ENCODE measurements at places on chromosomes 3 and 15. TPM values are rescaled to one million over a fixed set of nuclear protein-coding genes. Genes with fewer than 3 reads are reported as not detected.

Gene TERC
- total RNA-seq, result 0.94 TPM

Gene PLA2G4F
- not detected for total RNA-seq

Gene LDHAL6B
- total RNA-seq, result not detected

Gene AP4E1
- total RNA-seq, result 9.9 TPM

Gene FBXO40
- not detected for total RNA-seq

Gene ZNF770
- 47.7 TPM for total RNA-seq

Gene ITIH4
- 34.1 TPM for total RNA-seq

Gene CHRFAM7A
- 1.8 TPM for total RNA-seq

DNA sequence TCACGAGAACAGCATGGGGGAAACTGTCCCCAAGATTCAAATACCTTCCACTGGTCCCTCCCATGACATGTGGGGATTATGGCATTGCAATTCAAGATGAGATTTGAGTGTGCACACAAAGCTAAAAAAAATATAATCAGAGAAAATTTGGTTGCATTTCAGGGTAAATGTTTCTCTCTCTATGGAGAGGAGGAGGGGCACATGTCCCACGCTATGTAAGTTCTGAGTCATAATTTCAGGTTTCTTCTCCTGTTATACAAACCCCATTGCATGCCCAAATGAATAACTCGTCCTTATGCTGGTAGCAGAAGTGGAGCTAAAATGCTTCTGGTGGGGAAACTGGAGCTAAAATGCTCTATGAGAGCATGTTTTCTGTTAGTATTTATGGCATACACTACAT lies 209.7 kb upstream of the DCBLD2 start:
- DNase-seq, result no peak

DNA sequence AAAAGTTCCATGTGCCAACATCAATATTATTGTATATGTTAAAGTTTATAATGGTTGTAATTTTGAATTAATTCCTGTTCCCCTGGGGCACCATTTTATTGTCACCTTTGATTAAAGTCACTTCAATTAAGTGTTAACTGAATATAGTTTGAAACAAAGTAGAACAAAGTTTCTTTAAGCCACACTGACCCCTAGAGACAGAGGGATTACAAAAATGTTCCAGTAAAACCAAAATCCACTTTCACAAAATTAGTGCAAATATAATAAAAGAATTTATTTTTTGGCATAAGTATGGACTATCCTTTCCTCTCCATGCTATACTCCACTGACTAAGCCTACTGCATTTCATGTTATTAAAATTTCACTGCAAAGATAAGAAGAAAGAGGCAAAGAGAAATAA lies 123.9 kb downstream of the ZMAT3 start:
- DNase-seq, result no peak

- no peak for DNase-seq
These were observed 365.5 kb downstream of the SHQ1 start for GRCh38 chr3:72482589-72483321.

DNA sequence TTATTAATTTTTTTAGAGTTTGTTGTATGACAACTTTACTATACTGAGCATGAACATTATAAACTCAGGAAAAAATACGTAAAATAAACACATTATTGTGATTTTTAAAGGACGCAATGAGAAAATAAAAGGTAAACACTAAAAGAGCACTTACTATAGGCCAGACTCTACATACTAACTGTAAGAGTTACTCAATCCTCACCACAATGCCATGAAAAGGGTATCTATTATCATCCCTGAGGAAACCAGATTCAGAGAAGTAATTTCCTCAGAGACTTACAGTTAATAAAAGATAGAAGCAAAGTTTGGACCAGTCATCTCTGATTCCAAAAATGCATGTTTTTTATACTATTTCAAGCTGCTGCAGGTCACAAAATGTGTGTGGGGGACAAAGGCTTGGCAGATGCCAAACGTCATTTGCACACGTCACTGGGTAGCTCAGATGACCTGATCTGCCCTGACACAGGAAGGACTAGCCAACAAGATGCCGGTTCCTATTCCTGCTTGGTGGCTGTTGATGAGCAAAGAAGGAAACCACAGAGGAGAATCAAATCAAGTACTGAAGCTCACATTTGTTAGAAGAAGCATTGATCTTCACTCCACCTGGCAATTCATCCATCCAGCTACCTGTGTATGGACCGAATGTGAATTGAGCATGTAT lies 42.3 kb downstream of the KLHL6 start:
- peak; percentile 79 for DNase-seq

DNA sequence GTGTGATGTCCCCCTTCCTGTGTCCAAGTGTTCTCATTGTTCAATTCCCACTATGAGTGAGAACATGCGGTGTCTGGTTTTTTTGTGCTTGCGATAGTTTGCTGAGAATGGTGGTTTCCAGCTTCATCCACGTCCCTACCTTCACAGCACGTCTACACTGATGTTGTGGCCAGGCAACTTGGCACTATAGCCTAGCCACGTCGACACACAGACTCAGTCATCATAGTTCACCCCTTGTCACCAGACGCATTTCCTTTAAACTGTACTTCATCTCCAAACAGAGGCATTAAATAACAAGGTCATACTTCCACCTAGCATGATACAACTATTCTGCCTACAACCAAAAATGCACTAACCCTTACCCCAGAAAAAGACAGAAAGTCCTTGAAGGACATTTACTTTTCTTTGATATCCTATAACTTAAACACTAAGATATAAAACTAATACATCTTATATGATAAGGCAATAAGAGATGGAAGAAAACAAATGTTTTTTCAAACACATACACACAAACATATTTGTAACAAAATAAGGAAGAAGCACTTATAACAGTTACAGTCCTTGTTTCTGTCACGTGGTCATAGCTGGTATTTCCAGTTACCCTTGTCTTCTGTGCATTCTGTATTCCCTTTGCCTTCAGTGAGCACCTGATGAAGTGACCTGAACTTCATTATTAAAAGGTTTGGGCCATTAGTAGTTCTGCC lies 121.4 kb downstream of the KLF13 start:
- DNase-seq, result no peak

DNA sequence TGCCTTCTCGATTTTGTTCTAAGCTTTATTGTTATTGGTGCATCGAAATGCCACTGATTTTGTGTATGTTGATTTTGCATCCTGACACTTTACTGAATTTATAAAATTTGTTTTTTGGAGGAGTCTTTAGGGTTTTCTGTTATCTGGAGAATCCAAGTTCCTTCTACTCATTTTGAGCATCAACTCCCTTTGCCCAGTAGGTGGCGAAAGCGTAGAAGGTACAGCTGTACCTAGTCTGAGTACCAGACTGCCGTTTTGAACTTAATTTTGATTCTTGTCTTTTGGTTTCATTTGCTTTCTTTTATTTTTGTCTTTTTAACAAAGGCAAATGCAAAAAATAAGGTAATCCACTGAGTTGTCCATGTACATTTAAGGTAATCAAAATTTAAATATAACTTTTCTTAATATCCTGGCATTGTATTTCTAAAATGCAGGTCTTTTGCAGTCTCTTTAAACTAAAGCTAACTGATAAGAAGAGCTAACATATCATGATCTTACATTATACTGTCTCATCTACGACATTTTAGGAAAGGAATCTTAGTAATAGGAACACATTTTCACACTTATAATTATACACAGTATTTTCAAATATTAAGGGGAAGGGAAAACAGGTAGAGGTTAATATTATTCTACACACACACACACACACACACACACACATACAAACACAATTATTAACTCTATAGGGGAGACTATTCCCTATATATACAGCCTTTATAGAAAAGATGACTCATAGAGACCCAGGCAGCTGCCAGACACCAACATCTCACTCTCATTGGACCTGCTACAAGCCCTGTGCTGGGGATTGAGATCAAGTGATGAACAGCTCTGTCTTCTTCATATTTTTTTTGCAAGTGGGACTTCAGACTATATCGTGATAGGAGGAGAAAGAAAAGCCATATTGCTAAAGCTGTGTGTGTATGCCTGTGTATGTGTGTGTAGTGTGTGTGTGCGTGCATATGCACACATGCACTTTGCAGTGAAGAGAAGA lies 71.8 kb downstream of the SYNPR start:
- DNase-seq, result peak; percentile 5

- no peak for DNase-seq
These were observed 24.0 kb downstream of the PLA2G4B start for GRCh38 chr15:41862515-41863116.

- DNase-seq, result no peak
These were observed 91.2 kb upstream of the NAALADL2 start for GRCh38 chr3:174767853-174768382.

- DNase-seq, result no peak
These were observed 72.7 kb downstream of the GSK3B start for GRCh38 chr3:120021523-120021922.

DNA sequence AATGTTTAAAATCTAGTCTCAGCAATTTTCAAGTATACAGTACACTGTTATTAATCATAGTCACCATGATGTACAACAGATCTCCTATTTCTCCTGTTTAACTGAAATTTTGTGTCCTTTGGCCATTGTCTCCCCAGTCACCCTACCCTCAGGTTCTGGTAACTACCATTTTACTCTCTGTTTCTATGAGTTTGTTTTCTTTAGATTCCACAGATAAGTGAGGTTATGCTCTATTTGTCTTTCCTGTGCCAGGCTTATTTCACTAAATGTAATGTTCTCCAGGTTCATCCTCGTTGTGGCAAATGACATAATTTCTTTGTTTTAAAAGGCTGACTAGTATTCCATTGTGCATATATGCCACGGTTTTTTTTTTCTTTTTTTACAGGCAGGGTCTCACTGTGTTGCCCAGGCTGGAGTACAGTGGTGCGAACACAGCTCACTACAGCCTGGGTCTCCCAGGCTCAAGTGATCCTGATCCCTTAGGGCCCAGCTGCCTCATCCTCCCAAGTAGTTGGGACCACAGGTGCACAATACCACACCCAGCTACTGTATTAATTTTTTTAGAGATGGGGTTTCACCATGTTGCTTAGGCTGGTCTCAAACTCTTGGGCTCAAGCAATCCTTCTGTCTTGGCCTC lies 50.0 kb downstream of the RAB7A start:
- no peak for DNase-seq

GRCh38 chr15:40344631-40345120 lies 3.9 kb upstream of the CCDC9B start:
- peak; percentile 63 for DNase-seq

DNA sequence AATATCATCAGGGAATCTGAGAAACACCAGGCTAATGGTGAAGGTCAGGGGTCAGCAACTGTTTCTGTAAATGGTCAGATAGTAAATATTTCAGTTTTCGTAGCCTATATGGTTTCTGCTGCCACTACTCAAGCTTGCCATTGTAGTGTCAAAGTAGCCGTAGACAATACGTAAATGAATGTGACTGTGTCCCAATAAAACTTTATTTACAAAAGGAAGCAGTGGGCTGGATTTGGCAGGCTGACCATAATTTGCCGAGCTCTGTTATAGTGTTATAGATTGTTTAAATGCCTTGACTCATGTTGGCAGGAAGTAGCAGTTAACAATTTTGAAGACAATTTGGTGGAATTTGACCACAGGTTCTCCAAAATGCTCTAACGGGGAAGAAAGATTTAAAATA lies 548.2 kb downstream of the FOXP1 start:
- DNase-seq, result no peak

GRCh38 chr15:63191895-63192618 lies 2.7 kb downstream of the RAB8B start:
- DNase-seq, result peak; percentile 34

DNA sequence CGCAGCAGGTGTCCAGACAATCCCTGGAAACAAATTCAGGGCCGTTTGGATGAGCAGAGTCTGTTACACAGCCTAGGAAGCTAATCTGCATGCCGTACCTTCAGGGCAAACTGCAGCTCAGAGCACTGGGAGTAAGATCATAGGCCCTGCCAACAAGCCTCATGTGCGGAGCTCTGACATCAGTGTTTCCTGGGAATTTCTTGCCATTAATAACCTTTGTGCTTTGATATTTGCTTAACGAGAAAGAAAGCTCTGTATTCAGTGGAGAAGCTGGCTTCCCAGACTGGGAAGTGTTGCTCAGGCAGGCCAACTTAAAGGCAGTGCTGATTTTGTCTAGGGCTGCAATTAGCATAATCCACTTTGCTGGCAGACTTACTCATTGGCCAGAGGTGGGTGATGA lies 116.1 kb upstream of the KLHL25 start:
- DNase-seq, result no peak

DNA sequence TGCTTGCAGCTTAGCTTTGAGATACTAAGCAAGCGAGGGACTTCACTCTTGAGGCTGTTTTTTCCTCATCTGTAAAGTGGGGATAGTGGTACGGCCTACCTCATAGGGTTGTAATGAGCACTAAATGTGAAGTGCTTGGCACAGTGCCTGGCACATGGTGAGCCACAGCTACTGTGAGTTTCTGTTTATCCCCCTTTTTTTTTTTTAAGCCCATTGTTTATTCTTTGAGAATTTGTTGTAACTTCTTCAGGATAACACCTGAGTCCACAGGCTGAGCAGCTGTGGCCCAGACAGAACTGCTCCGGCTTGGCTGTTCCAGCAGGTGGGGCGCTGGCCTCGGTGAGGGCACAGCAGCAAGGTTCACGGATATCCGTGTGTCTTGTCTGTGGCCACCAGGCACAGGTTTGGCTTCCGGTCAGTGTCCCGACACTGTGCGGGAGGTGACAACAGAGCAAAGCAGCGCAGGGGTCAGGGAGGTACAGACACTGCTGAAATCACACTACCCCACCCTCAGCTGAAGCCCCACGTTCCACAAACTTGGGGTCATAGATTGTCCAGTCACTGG lies 7.3 kb upstream of the ISG20 start:
- no peak for DNase-seq

GRCh38 chr3:62208385-62208784 lies 165.0 kb downstream of the FEZF2 start:
- DNase-seq, result no peak

DNA sequence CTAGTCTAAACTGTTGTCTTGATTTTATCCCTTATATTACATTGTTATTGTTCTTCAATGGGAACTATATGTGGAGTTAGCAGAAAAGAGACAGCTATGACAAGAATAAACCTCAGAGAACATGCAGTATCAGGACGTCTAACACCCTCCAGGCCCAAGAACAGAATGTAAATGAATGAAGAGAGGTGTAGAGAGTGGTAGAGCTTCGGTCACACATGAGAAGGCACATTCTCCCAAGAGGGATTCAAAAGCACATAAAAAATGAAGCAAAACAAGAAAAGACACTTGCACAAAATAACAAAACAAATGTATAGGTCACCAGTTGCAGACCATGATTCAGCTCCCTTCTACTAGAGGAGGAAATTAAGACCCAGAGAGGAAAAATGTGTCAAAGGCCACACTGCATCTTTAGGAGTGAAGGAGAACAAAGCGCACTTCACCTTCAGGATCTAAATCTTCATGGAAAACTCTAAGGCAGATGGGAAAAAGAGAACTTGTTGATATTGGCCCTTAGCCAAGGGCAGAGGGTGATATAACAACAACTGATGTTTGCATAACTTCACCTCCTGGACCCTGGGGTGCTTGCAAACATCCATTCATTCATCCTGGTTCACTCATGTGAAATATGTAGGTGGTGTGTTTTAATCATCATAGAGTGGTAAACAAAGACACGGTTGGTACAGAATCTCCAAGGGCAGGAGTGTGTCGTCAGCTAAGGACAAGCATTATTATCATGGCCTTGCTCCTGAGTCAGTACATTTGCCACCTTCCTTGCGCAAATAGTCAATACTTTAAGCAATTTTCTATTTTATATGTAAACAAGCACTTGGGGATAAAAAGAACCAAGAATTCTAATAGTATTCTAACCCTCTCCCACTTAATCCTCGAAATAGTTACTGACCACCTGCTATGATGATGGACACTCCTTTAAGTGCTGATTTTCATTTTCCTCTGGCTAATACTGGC lies 8.8 kb downstream of the NEK10 start:
- no peak for DNase-seq

GRCh38 chr3:195073866-195074860 lies 196.8 kb downstream of the XXYLT1 start:
- no peak for DNase-seq

- DNase-seq, result no peak
These were observed 119.5 kb downstream of the CCNL1 start for GRCh38 chr3:157040456-157040855.

Data from naive thymus-derived CD4-positive, alpha-beta T cell (primary cell).